Hepatic stellate cell (primary cell): ENCODE measurements at places on chromosomes 6 and 20.

GRCh38 chr20:59831024-59831915 is 102.2 kb downstream of the SYCP2 start:
- peak; percentile 2 for DNase-seq

DNA sequence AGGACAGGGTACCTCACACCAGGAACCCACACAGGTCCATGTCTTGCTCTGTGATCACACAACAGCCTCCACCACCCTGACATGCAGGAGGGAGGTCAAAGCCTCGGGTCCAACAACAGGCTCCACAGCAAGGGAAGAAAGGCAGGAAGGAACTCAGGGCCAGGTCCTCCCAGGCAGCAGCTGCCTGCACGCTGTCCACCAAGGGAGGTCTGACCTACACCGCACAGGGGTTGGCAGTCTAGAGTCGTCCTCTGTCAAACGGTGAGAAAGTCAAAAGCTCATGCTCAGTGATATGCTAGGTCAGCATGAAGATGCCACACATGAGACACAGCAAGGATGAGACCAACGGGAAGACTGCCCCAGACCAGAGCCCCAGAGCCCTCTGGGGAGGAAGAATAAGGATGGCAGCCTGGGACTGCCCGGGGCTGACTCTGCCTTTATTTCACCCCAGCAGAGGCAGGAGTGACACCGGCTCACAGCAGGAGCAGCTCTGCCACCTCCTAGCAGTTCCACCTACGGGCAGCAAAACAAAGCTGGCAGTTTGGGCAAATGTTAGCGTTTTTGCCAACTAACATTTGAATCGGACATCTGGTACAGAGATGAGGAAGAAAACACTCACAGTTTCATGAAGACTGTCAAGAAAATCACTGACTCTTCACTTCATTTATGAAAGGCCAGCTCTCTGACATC is 8.5 kb downstream of the GMEB2 start:
- no peak for DNase-seq

GRCh38 chr6:39051399-39052122 is 3.0 kb downstream of the GLP1R start:
- DNase-seq = no peak

GRCh38 chr6:36042618-36043260 is 15.1 kb downstream of the MAPK14 start:
- DNase-seq = no peak

DNA sequence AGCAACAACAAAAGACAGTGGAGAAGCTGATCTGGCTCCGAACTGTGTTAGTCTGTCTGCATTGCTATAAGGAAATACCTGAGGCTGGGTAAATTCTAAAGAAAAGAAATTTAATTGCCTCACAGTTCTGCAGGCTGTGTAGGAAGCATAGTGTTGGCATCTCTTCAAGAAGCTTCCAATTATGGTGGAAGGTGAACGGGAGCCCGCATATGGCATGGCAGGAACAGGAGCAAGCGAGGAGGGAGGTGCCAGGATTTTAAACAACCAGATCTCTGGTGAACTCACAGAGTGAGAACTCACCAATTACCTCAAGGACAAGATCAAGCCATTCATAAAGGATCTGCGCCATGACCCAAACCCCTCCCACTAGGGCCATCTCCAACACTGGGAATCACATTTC is 293.5 kb downstream of the SMOC2 start:
- no peak for DNase-seq

GRCh38 chr6:154894902-154895301 is 100.2 kb upstream of the TIAM2 start:
- DNase-seq = no peak

DNA sequence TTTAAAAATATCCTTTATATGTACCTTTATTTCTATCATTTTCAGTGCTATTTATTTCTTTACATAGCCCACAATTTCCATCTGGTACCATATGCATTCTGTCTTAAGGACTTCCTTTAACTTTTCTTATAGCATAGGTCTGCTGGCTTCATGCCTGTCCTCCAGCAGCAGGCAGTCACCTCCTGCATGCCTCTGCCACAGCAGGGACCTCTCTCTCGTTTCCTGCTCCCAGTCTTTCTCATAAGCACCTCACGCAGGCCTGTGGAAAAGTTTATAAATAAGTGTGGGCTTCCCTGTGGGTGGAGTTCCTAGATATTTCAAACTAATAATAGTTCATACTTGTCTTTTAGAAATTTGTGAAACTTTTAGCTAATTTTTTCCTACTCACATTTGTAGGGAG is 133.9 kb downstream of the KCNQ5 start:
- DNase-seq = no peak

DNA sequence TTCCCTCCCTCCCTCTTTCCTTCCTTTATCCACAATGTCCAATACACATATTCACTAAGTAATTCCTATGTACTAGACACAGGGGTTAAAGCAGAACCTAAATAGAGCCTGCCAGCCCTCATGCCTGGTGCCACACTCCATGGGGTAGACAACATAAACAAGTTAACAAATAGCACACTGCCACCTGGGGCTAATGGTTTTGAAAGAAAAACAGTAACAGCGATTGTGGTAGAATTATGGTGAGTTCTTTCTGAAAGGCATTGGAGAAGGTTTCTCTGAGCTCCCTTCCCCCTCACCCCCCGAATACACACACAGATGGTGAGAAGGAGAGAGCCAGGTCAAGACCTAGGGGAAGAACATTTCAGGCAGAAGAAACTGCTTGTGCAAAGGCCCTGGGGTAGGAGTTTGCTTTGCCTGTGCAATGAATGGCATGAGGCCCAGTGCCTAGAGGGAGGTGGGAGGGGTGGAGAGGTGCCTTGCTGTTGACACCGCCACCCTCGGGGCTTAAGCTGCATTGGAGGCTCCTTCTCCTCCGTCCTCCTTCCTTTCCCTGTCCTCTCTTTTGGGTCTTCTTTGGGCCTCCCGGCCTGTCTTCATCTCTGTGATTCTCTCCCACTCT is 502.4 kb upstream of the SULF2 start:
- no peak for DNase-seq

- DNase-seq = no peak
Observed at GRCh38 chr20:53245574-53245973, 273.4 kb downstream of the TSHZ2 start.

- no peak for DNase-seq
Observed at GRCh38 chr20:44938637-44939036, 21.6 kb downstream of the TOMM34 start.

DNA sequence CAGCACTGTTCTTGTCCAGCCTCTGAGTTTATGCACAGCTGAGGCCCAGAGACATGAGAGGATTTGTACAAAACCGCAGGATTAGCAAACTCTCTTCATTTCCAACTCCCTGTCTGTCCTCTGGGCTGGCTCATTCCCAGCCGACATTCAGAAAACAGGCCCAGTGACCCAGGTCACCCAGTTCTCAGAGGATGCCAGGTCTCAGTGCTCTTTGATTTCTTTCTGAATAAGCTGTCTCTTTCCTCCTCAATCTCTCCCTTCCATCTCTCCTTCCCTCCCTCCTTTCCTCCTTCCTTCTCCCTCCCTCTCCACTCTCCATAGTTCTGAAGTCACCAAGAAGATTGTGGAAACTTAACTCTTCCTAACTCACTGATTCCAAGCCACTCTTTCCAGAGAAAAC is 372.7 kb upstream of the SULF2 start:
- DNase-seq = no peak

DNA sequence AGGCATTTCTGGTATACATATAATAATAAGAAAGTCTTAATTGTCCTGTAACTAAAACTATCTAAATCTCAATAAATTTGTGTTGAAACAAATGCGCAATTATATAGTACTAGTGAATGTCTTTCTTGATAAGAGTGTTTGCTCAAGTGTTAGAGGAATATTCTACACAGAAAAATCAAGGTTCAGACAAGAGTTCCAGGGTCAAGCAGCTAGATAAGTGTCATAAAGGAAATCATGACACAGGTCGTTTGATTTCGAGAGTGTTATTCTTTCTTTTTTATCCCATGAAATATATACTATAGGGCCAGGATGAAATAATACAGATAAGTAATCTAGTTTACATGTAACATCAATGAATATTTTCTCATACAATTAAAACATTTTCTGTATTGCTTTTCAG is 366.1 kb downstream of the UTRN start:
- DNase-seq = no peak

DNA sequence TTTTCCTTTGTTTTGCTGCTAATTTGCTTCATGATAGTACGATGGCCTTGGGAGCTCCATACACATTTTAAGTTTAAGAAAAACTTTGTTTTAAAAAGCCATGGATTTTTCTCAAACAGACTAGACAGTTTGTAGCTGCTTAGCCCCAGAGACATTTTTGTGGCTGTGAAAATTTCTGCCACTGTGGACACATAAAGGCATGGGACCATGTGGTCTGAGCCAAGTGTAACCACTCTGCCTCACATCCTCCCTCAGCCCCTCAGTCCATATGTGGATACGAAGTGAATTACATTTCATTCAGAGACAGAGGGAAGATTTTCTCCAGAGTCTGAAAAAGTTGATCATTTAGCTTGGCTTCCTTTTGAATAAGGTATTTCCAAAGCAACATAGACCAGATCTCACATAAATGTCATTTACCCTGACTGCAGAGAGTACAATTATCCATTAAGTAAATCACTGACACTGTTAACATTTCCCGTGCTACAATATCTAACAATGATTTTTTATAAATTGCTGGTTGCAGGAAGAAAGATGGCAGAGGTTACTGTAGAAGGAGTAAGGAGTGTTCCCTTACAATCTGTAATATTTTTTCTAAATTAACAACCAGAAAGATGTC is 87.4 kb downstream of the GJA1 start:
- DNase-seq = no peak

DNA sequence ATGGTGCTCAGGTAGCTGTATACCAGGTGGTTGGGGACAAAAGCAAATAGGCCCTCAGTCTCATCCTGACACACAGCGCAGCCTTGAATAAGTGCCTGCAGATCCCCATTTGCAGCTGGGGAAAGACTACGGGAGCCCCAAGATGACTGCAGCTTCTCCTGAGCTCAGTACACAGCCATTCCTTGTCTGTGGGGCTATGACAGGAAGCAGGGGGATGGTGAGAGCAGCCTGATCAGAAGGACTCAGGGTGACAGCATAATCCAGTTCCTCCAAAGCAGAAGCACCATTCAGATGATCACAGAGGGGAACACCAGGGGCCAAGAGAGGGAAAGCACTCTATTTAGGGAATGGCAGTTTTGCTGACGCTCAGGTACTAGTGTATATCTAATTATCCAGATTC is 104.8 kb upstream of the MOCS1 start:
- no peak for DNase-seq

DNA sequence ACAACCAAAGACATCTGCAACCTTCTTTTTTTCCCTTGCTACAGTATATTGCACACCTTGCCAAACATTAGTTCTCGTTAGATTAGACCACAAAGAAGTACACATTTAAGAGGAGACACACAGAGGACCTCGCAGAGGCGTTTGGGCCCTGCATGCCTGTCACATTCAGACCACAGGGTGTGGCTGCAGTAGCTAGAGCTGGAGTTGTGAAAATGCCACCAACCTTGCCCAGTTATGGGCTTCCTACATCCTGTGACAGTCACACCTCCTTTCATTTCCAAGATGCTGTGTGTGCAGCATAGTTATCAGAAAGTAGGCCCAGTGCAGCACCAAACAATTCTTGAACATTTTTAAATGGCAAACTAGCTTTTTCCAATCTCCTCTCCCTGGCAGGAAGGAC is 2.4 kb downstream of the SYNE1 start:
- no peak for DNase-seq

- no peak for DNase-seq
Observed at GRCh38 chr6:28710466-28711191, 184.9 kb downstream of the GPX5 start.

DNA sequence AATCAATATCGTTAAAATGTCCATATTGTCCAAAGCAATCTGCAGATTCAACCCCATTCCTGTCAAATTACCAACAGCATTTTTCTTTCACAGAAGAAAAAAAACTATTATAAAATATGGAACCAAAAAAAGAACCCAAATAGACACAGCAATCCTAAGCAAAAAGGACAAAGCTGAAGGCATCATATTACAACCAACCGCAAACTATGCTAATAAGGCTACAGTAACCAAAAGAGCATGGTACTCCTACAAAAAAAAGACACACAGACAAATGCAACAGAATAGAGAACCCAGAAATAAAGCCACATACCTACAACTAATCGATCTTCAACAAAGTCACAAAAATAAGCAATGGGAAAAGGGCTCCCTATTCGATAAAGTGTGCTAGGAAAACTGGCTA is 49.2 kb downstream of the RNGTT start:
- no peak for DNase-seq

DNA sequence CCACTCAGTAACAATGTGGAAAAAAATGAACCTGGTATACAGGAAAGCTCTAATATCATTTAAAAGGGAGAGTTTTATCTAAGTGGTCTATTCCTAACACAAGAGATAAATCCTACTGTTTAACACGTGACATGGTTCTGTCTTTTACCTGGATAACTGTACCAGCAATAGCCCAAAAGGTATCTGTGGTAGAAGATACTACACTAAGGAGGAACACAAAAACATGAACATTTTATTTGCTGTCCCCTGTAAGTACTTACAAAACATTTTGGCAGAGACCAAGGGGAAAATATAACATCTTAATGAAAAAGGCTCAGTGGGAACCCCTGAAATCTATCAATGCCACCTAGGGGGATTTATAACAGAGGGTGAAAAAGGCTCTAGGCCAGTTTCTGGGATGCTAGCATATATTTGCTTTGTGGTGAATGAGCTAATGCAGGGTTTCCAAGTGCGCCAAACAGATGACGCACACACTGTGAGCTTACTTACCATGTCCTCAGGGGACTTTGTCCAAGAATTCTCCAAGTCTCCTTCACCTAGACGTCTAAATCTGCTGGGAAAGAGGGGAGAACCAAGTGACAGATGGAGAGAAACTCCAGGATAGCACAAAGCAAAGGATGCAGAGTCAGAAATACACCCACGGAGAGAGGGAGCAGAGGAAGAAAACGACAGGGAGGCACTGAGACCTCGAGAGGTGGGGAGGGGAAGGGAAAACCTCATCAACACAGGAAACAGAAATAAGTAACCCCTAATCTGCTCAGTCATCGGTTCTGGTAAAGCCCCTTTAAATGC is 147.9 kb upstream of the PRND start:
- peak; percentile 64 for DNase-seq

DNA sequence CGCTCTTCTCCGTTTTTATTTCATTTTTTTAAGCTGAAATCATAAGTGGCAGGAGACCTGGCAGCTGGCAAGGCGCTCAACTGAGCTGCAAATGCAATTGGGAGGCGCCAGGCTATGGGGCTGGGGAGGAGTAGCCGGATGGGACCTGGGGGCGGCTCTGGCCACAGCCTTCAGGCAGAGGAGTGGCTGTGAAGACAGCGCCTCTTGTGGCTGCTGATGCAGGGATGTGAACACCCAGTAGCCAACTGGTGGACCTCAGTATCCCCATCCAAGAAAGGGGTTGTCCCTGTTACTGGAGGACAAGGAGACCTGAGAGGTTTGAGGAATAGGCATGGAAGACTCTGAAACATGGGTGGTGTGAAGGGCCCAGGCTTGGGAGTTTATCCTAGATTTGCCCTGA is 12.6 kb downstream of the KCNK17 start:
- DNase-seq = no peak
